ENCODE measurements at places on chromosomes 2 and 18. TPM values are rescaled to one million over a fixed set of nuclear protein-coding genes. Genes with fewer than 3 reads are reported as not detected.

HYCC2 gene
- total RNA-seq, result 17.0 TPM

CCDC68 gene
- 0.80 TPM for total RNA-seq

ECEL1 gene
- total RNA-seq, result 1.6 TPM

CDH20 gene
- total RNA-seq, result 0.11 TPM

LYPD6B gene
- total RNA-seq, result 12.8 TPM

FSHR gene
- total RNA-seq, result 2.4 TPM

ORC2 gene
- 68.7 TPM for total RNA-seq

GRCh38 chr2:217856159-217856558 is 146.6 kb downstream of the TNS1 start:
- no peak overlapping the region for H3K27ac ChIP-seq
- H3K27me3 ChIP-seq, result no peaks in the 10 kb centered on the region
- no peak for DNase-seq
- H3K4me1 ChIP-seq, result no peaks in the 10 kb centered on the region
- H3K4me3 ChIP-seq, result no peak overlapping the region

GRCh38 chr2:84963692-84964405 is 7.1 kb upstream of the KCMF1 start:
- peaks cover 15% of the 10 kb centered on the region for H3K36me3 ChIP-seq
- H3K27ac ChIP-seq, result no peak overlapping the region
- H3K4me1 ChIP-seq, result peaks cover 3% of the 10 kb centered on the region
- H3K27me3 ChIP-seq, result no peaks in the 10 kb centered on the region

GRCh38 chr2:166494140-166494624 is at the start of gene SCN7A:
TSS of gene SCN7A (minus strand) at chr2:166494249. CDS start at chr2:166477696, 16,553 bp downstream.
- H3K36me3 ChIP-seq, result no peaks in the 10 kb centered on the region
- peaks cover 23% of the 10 kb centered on the region for H3K27me3 ChIP-seq
- peak; percentile 84 for DNase-seq
- peak within 1 kb of the TSS; percentile 56 for H3K4me3 ChIP-seq
- no peak within 1 kb of the TSS for H3K27ac ChIP-seq
- H3K4me1 ChIP-seq, result no peaks in the 10 kb centered on the region

- no peak overlapping the region for H3K4me3 ChIP-seq
- H3K4me1 ChIP-seq, result no peaks in the 10 kb centered on the region
- no peak for DNase-seq
- no peak overlapping the region for H3K27ac ChIP-seq
Measured at GRCh38 chr2:127818241-127818640, 7.3 kb upstream of the WDR33 start.

GRCh38 chr2:199907008-199907714 is 3.9 kb upstream of the C2orf69 start:
- no peaks in the 10 kb centered on the region for H3K27me3 ChIP-seq
- no peaks in the 10 kb centered on the region for H3K36me3 ChIP-seq
- no peak for DNase-seq
- no peak overlapping the region for H3K4me3 ChIP-seq
- no peaks in the 10 kb centered on the region for H3K4me1 ChIP-seq
- no peak overlapping the region for H3K27ac ChIP-seq

- no peak for DNase-seq
- no peaks in the 10 kb centered on the region for H3K36me3 ChIP-seq
- no peaks in the 10 kb centered on the region for H3K27me3 ChIP-seq
- no peak overlapping the region for H3K27ac ChIP-seq
- H3K4me1 ChIP-seq, result no peaks in the 10 kb centered on the region
Measured at GRCh38 chr2:75334076-75334475, 134.8 kb upstream of the TACR1 start.

DNA sequence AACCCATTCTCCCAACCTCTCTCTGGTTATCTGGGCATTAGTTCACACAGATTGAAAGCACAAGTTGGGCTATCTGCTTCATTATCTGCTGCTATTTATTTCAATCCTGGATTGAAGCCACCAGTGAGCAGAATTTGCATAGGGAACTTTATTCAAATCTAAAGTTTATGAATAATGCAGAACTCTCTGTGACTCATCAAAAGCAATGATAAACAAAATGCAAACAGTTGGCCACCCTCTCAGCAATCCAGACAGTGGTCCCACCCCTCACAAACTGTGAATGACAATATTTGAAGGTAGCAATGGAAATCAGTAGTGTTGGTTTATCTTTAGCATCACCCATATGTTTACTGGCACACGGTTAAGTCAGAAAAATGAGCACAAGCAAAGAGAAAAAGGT is 106.8 kb upstream of the TMEM178A start:
- no peak overlapping the region for H3K27ac ChIP-seq
- H3K36me3 ChIP-seq, result no peaks in the 10 kb centered on the region
- DNase-seq, result no peak
- H3K4me1 ChIP-seq, result no peaks in the 10 kb centered on the region

DNA sequence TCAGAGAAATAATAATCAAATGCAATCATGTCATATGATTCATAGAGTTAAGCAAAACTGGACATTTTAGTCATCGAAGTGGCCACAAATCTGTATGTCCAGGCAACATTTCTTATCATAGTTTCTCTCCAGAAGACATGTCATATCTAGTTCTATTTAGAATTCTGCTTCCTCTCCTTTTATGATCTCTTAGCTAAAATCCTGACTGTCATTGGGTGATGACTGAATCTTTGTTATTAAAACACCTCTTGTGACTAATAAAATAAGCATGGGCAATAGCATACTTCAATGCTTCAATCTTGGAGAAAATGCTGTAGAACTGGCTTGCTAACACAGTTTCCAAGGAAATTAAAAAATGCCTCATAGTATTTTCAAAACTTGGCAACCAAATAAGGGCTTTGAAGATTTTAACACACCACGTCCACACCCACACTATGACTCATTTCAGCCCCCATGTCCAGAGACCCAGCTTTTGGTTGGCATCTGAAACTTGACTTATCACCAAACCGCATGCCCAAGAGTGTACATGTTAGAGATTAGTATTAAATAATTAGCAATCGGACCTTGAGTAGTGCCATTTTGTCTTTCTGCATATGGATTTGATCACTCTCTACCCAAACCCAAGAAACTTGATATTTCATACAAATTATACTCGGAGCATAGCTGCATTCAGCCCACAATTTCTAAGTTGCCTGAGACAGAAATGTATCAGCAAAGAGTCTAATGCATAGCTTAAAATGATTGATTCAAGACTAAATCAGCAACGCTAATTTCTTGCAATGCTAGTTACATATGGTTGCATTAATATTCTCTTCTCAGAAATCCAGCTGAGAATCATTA is 106.5 kb upstream of the ETAA1 start:
- H3K27ac ChIP-seq, result no peak overlapping the region
- no peak for DNase-seq
- H3K4me3 ChIP-seq, result no peak overlapping the region
- no peaks in the 10 kb centered on the region for H3K27me3 ChIP-seq

DNA sequence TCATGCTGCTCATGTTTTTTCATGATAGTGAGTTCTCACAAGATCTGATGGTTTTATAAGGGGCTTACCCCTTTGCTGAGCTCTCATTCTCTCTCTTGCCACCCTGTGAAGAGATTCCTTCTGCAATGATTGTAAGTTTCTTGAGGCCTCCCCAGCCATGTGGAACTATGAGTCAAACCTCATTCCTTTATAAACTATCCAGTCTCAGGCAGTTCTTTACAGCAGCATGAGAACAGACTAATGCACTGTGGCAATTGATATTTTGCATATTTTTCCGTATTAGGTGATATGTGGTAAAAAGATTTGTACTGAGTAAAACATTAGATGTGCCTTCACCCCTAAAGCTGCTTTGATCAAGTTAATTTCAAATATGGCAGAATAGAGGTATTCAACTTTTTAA is 48.8 kb downstream of the RAB27B start:
- DNase-seq, result no peak
- no peak overlapping the region for H3K27ac ChIP-seq
- no peaks in the 10 kb centered on the region for H3K27me3 ChIP-seq
- no peaks in the 10 kb centered on the region for H3K36me3 ChIP-seq
